ENCODE measurements at places on chromosomes 5 and 9.

- no peak for DNase-seq
These were observed 109.4 kb downstream of the ASTN2 start for GRCh38 chr9:117305454-117305853.

- no peak for DNase-seq
These were observed 593.6 kb downstream of the BNC2 start for GRCh38 chr9:16276866-16277265.

GRCh38 chr9:84271531-84271900 lies 69.0 kb downstream of the SLC28A3 start:
- no peak for DNase-seq

DNA sequence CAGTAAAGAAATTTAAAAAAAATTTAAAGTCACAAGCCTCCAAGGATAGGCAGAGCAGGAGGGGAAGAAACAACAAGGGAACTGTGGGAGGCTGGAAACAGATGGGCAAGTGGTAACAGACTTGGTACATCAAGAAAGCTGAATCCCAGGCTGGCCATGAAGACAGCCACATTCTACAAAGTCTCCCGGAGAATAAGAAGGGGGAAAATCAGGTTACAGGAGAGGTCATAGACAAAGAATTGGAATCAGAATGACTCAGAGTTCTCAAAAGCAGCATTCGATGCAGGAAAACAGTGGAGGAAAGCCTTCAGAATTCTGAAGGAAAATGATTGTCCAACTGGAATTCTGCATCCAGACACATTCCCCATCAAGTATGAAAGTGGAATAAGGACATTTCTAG lies 129.7 kb downstream of the ADAMTS2 start:
- no peak for DNase-seq

GRCh38 chr5:96919754-96920197 lies 16.1 kb upstream of the LNPEP start:
- no peak for DNase-seq

- DNase-seq, result no peak
These were observed 75.5 kb downstream of the CSNK1A1 start for GRCh38 chr5:149475777-149476176.

DNA sequence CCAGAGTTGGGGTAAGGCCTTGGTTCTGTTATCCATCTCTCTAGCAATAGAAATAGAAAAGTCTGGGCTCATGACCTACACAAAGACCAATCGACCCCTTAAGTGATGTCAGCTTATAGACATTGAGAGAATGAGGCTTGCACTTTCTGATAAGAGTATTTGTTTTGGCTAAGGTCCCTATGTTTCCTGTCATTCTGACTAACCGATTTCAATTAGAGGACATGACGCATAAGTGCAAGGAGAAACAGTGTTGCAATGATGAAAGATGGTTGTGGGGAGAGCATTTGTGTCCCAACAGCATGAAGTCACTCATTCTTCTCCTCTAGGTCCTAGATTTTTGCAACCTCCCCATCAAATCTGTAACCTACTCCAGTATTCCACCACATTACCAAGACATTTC lies 255.1 kb downstream of the MAT2B start:
- no peak for DNase-seq

- no peak for DNase-seq
These were observed 277.6 kb upstream of the EFNA5 start for GRCh38 chr5:107948377-107948776.

DNA sequence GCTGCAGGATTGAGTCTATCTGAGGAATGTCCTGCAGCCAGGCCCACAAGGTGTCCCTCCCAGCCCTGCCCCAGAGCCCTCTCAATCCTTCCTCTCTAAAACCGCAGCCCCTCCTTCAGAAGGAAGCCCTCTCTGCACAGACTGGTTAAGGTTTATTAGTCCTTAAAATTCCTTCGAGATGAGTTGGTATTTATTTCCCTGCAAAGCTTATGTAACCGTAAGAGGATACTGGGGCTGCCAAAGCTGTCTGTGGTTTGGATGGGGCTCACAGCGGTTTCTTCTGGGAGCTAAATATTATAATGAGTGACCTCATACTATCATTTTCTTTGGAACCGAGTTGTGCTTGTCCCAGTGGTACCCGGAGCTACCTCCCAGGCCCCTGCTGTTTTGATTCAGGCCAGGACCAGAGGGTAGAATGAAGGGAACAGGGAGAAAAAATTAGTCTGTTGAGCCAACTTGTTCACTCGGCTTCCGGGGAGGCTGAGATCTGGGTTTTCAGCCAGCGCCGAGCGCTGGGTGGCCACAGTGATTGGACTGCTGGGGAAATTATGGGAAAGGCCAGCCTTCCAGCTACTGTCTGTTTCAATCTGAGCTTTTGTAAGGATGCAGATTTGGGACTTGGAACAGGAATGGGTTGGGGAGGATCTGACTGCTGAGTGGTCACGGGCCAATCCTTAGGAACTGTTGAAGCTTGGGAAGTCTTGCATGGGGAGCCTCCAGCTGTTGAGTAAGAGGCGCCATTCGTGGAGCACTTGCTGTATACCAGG lies 107.5 kb downstream of the NDFIP1 start:
- peak; percentile 56 for DNase-seq

DNA sequence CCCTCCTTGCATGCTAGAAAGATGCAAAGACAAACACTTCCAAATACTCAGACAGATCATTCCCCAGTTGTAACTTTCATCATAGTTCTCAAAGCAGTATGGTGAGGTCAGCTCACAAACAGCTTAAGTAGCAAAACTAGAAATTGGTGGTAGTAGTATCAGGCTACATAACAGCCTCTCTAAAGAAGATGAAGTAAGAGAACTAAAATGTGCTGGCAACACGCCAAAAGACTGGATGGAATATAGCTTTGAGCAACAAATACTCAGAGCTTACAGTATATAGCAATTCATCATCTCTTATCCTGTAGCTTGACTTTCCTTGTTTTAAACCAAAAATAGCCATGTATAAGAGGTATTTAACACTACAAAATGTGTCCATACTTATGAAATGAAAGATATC lies 7.5 kb downstream of the PFDN1 start:
- DNase-seq, result no peak

- DNase-seq, result no peak
These were observed 1754.0 kb upstream of the ACO1 start for GRCh38 chr9:30630459-30630858.

GRCh38 chr5:134439210-134439654 lies 27.6 kb upstream of the CDKN2AIPNL start:
- peak; percentile 50 for DNase-seq

DNA sequence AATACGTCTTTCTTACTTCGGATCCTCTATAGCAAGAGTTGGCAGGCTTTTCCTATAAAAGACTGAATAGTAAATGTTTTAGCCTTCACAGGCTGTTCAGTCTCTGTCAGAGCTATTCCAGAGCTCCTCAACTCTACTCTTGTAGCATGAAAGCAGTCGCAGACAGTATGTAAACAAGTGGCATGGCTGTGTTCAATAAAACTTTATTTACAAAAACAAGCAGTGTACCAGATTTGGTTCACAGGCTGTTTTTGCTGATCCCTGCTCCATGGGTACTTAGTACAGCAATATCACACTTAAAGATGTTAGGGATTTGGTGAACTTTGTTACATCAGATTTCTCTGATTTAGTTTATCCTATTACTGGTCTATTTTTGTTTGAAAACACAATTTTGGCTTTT lies 235.2 kb downstream of the MLLT3 start:
- no peak for DNase-seq

DNA sequence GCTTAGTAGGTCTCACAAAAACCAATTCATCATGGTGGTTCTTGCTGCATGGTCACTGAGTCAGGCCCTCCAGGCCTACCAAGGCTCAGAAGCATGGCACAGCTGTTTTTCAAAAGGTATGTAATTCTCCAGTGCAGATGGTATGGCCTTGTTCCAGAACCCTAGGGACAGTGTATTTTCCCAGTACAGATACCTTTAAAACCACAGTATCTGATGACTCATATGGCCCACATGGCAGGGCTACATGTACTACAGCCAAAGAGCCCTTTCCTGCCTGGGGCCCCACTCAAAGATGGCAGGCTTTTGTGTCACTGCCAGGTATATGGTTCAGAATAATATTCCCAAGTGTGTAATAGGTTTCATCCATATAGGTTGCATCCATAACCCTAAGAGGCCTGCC lies 16.5 kb downstream of the CSF2 start:
- DNase-seq, result no peak

- no peak for DNase-seq
These were observed 45.4 kb downstream of the SHB start for GRCh38 chr9:38023661-38024035.

- DNase-seq, result no peak
These were observed 2.7 kb downstream of the CNTLN start for GRCh38 chr9:17137566-17137965.

DNA sequence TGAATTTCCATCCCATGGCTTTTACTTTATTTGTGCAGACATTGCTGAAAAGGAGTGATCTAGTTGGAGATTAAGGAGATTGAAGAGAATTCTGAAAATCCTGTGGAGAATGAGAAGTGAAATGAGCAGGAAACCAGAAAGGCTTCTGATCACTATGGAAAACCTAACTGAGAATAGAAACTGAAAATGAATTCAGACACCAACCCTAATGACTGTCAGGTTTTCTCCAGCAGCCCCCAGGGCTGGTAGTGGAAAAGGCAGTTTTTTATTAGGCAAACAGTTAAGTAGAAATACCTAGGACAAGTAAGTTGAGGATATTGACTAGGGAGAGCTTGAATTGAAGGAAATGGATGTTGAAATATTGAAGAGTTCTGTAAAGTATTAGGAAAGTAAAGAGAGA lies 14.7 kb upstream of the ARRDC3 start:
- no peak for DNase-seq

GRCh38 chr9:16371306-16371705 lies 499.2 kb downstream of the BNC2 start:
- no peak for DNase-seq

DNA sequence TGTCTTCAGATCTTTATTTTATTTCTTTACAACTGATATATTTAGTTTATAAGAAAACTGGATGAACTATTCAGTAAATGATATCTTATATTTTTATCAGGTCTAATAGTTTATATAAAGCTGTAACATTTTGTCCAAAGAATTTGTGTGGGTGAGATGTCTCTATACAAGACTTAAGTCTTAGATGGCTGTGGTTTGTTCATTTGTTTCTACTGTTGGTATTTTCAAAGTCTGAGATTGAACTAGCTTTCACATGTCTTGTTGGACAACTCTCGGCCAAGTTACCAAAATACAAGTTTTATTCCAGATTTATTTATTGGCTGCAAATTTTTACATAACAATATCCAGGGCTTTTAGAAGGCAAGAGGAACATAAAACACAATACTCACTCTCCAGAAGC lies 286.0 kb downstream of the NR2F1-AS1 start:
- DNase-seq, result no peak

DNA sequence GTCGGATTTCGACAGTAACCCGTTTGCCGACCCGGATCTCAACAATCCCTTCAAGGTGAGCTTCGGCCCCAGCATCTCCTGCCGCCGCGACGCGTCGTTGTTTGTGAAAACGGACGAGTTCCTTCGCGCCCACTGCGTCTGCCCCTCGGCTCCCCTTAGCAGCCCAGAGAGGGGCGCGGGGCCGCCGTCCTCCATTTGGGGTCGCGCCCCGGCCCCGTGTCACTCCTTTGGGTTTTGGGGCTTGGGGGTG lies 182 bp downstream of the SCAMP1 start:
- DNase-seq, result no peak

- no peak for DNase-seq
These were observed 532.8 kb upstream of the KLF4 start for GRCh38 chr9:108022246-108022935.

- DNase-seq, result no peak
These were observed 14.6 kb downstream of the TMEM171 start for GRCh38 chr5:73135021-73135420.

- no peak for DNase-seq
These were observed 69.3 kb downstream of the AMBP start for GRCh38 chr9:114008667-114009410.

- DNase-seq, result no peak
These were observed 17.6 kb upstream of the SETX start for GRCh38 chr9:132372177-132373095.

DNA sequence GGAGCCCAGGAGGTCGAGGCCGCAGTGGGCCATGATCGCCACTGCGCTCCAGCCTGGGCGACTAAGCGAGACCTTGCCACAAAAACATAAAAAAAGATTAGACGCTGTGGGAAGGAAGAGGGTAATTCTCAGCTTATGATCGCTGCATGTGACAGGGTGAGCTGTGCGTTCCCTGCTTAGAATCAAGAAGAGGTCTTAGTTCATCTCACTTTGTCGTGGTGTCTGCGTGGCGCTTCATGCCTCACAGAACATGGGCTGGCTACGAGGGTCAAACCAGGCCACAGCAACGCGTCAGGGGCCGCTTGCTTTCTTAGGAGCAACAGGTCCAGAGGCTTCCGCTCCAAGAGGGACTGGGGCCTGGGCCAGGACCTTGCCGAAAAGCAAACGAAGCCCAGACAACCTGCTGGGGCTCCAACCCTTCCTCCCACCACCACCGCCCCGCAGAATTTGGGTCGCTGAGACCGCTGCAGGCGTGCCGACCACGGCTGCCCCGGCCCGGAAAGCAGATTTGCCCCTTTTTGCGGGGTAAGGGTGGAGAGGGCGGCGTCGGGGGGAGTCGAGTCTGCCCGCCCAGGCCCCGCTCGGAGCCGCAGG lies 10.0 kb upstream of the GRIN1 start:
- no peak for DNase-seq

- DNase-seq, result no peak
These were observed 17.3 kb upstream of the SMIM32 start for GRCh38 chr5:136210259-136210658.

DNA sequence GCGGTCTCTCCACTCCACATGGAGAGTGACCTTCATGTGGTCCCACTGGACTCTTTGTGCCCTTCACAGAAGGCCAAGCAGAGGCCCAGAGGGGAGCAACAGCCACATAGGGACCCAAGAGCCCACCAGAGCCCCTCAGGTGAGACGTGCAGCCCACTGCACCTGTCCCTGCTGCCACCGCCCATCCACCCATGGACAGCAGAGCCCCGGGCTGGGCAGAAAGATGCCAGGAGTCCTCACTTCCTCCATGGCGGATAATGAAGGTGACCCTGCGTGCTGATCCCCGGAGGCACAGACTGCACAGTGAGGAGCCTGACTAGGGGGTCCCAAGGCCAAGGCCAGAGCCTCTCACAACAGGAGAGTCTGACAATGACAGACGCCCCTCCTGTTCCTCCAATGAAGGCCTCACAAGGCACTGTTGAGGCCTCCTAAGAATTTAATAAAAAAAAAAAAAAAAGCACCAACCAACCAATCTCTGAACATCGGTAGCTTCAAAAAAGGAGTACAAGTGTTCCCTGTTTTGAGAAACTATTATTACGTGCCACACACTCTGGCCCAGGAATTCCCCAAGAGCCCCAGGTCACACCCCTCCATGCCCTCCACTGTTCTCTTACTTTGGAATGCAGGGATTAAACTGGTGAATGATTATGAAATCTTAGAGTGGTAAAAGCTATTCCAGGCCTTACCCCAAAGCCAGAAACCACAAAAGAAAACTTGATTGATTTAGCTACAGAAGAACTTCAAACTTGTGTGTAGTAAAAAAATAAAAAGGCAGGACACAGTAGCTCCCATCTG lies 2.8 kb upstream of the PPP1R26 start:
- no peak for DNase-seq

GRCh38 chr5:2387250-2387633 lies 364.2 kb downstream of the IRX2 start:
- DNase-seq, result no peak
